ENCODE measurements at places on chromosomes 3 and 15.

DNA sequence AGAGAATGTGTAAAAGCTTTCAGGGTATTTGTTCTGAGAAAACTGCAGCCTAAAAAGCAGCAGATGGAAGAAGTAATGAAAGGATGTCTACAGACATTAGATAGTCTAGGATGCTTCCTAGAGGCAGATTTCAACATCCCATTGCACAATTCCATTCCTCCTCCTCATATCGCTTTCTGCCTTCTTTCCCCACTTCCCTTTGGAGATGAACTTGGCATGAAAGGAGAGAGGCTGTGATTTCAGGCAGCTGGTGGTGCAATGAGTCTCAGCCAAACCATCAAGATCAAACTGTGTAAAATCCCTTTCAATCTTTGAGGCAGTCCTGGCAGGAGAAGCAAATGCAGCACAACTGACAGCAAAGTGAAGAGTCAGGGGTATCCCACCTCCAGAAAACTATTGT lies 438.7 kb upstream of the KCNMB2 start:
- no peak for DNase-seq

GRCh38 chr3:83877910-83878309 lies 1080.9 kb upstream of the CADM2 start:
- DNase-seq, result no peak

DNA sequence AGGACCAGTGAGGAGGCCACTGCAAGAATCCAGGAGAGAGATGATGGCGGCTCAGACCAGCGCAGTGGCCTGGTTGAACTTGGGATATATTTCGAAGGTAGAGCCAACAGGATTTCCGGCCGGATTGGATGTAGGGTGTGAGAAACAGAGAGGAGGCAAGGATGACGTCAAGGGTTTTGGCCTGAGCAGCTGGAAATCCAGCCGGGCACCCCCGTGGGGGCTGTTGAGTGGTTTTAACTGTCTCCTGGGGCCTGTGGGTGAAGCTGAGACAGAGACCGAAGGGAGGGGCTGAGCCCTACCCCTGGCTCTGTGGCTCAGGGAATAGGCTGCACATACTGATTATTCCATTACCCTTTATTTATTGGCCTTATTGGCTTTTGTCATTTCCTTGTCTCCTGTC lies 45.7 kb downstream of the EXOG start:
- DNase-seq, result no peak

DNA sequence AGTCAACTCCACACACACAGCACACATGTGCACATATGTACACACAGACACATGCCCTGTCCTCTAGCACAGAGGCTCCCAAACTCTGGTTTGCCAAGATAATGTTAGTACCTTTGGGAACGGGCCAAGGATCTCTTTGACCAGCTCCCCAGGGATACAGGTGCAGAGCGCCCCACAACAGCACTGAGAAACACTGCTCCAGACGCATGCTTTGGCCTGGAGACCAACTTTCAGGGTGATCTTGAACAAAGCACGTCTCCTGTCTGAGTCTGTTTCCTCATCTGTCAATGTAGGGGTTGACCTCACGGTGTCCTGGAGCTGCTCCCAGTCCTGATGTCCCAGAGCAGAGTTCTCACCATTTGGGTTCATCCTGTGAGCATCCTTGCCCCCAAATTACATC lies 15.9 kb upstream of the SKOR1 start:
- DNase-seq, result no peak

DNA sequence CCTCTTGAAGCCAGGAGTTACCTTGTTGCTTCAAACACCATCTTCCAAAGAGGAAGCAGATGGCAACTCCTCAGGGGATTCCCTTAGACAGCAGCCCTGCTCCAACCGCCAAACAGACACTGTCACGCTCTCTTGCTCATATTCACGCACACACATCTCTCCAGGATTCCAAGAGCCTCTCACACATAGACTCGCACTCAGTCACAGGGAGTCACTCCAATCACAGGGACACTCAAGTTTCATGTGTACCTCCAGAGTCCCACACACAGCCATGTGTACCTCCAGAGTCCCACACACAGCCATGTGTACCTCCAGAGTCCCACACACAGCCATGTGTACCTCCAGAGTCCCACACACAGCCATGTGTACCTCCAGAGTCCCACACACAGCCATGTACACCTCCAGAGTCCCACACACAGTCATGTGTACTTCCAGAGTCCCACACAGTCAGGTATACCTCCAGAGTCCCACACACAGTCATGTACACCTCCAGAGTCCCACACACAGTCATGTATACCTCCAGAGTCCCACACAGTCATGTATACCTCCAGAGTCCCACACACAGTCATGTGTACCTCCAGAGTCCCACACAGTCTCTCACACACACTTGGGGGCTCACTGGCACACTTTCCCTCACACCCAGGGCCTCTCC lies 6.1 kb downstream of the VWA5B2 start:
- no peak for DNase-seq

DNA sequence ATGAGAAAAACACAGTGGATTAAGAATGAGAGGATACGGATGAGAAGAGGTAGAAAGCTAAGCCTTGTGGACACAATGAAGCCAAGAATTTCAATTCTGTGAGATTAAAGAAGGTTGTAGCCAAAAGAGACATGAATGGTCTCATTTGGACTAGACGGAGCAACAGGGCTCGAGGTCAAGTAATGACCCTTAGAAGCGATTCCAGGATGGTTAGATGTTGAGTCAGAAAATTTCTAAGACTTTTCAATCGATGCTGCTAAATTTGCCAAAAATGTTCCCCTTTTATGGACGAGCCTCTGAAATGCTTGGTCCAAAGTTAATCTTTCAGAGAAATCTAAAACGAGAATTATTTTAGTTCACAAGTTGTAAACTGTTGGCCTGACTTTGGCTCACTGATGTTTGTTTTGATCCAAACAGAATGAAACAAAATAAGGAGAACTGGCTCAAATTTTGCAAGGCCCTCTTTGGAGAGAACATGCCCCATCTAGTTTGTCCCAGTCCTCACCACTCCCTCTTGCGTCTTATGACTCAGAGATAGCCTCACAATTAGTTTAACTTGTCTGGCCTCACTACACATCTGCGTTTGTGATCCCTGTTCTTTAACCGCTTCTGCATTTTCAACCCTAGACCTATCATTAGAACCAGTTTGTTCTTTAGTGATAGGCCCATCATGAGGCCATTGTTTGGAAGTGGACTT lies 235.5 kb downstream of the PDZRN3 start:
- no peak for DNase-seq

DNA sequence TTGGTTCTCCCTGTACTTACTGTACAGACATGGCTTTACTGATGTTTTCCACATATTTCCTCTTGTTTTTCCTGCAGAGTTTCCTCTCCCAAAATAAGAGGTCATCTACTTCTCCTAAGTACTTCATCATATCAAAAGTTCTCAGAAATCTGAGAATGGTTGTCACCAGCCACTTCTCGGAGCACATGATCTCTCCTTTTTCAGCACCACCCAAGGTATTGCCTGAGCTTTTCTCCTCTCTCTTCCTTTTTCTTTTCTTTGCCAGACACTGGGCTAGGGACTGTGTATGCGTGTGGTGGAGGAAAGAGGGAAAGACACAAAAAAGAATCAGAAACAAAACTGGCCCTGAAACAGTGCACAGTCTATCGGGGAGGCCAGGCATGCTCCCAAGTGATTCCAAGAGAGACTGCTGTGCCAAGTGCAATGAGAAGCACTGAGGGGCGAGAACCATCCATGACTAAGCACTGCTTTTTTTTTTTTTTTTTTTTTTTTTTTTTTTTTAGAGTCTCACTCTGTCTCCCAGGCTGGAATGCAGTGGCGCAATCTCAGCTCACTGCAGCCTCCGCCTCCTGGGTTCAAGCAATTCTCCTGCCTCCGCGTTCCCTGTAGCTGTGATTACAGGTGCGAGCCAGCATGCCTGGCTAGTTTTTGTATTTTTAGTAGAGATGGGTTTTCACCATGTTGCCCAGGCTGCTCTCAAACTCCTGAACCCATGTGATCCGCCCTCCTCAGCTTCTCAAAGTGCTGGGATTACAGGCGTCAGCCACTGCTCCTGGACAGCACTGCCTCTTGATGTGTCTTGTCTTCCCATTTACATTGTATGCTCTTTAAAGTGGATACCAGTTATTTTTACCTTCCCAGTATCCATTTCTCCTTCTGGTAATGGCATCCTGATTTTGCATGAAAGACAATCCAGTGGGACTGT lies 194.0 kb upstream of the FEZF2 start:
- DNase-seq, result no peak

- DNase-seq, result no peak
These were observed 1.1 kb upstream of the FBLN2 start for GRCh38 chr3:13547591-13548371.

DNA sequence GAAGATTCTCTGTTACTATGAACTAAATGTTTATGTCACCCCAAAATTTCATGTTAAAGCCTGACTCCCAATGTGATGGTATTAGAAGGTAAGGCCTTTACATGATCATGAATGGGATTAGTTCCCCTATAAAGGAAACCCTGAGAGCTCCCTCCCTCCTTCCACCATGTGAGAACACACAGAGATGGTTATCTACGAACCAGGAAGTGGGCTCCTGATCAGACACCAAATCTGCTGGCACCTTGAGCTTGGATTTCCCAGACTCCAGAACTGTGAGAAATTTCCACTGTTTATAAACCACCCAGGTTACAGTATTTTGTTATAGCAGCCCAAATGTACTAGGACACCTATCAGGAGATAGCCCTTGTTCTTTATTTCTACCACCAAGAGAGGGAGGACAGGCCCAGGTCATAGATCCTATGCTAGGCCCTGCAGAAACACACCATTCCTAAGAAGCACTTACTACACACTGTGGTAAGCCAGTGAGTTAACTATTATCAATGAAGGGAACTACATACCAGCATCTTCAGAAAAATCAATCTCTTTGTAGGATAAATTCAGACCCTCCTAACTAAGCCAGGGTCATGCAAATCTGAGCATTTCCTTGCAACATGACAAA lies 59.0 kb downstream of the PRKAR2A start:
- DNase-seq, result no peak

DNA sequence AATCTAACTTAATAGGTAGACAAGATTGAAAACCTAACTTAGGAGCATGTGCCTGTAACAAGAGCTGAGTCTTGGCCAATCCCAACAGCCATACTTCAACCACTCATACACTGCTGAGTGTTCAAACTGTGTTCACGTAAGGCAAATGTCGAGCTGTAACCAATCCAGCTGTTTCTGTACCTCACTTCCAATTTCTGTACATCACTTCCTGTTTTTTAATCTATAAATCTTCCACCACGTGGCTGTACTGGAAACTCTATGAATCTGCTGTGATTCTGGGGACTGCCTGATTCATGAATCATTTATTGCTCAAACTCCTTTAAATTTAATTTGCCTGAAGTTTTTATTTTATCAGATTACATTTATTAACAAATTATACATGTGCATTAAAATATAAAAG lies 44.6 kb upstream of the NEDD4 start:
- DNase-seq, result no peak

GRCh38 chr3:124839896-124840295 lies 47.3 kb downstream of the ITGB5 start:
- no peak for DNase-seq

- no peak for DNase-seq
These were observed 55.0 kb upstream of the SNRPN start for GRCh38 chr15:24899795-24900194.

DNA sequence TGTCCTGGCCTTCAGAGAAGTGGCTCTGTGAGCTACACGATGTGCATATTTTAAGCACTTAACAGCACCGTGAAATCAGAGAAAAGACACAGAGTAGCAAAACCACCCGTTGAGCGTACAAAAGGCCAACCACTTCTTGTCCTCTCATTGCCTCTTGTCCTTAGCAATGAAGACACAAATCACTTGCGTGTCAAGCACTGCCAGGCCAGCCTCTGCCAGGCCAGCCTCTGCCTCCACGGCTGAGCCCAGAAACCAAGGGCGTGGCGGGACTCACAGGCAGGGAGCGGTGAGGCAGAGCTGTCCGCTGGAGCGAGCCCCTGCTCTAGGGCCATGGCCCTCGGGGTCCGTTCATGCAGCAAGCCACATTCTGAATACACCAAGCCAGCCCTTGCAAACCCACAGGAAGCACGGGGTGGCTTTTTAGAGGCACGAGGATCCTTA lies 4.0 kb downstream of the MUC4 start:
- DNase-seq, result no peak

- DNase-seq, result no peak
These were observed 106.0 kb downstream of the ARPP21 start for GRCh38 chr3:35745351-35745750.

DNA sequence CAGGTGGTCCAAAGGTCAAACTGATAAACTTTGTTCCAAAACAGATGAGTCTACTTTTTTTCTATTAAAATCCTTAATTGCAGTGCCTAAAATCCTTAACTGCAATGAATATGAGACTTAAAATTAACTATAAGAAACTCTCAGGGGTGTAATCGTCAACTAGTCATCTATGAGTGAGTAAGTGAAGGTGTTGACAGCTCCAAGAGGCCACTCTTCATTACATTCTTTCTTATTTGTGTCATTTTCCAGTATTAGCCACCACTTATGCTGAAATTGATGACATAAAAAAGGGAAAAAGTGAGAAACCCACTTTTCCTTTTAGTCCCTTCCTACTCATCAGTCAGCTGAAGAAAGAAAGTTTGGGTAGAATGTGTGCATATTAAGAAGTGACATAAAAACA lies 12.6 kb upstream of the NPAP1 start:
- no peak for DNase-seq

DNA sequence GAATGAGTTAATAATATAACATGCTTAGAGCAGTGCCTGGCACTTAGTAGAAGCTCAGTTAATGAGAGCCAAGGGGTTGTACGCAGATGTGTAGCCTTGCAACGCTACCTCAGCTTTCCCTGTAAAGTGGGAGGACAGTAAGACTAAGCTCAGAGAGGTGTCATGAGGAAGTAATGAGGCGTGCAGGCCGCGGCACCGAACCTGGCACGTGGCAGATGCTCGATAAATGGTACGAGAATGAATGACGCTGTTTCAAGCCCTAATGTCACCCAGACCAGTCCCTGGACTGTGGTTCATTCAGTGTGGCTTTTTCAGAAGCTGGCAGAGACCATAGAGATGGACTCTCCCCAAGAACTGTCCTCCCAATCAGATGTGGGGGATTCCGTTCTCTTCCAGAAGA lies 21.2 kb downstream of the GRIP2 start:
- DNase-seq, result no peak

DNA sequence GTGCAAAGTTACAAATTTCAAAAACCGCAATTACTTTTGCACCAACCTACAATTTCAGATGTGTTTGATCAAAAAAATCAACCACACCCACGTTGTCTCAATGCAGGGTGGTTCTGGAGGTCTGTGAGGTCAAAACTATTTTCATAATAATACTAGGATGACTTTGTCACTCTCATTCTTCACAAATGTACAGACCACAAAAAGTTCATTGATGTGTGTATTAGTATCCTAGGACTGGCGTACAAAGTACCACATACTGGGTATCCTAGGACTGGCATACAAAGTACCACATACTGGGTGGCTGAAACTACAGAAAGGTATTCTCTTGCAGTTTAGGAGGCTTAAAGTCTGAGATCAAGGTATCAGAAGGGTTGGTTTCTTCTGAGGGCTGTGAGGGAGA lies 13.0 kb downstream of the SUCLG2 start:
- DNase-seq, result no peak

- DNase-seq, result no peak
These were observed 543.6 kb downstream of the EDEM1 start for GRCh38 chr3:5731100-5731499.
